ENCODE measurements at places on chromosomes 3 and 15. TPM values are rescaled to one million over a fixed set of nuclear protein-coding genes. Genes with fewer than 3 reads are reported as not detected.

GRCh38 chr3:170690661-170690981 is 104.7 kb upstream of the SLC7A14 start:
- no peak for DNase-seq

GRCh38 chr3:85297291-85297690 is 338.5 kb downstream of the CADM2 start:
- no peak for DNase-seq

GRCh38 chr15:38593524-38593923 is 28.9 kb upstream of the RASGRP1 start:
- DNase-seq: no peak

DNA sequence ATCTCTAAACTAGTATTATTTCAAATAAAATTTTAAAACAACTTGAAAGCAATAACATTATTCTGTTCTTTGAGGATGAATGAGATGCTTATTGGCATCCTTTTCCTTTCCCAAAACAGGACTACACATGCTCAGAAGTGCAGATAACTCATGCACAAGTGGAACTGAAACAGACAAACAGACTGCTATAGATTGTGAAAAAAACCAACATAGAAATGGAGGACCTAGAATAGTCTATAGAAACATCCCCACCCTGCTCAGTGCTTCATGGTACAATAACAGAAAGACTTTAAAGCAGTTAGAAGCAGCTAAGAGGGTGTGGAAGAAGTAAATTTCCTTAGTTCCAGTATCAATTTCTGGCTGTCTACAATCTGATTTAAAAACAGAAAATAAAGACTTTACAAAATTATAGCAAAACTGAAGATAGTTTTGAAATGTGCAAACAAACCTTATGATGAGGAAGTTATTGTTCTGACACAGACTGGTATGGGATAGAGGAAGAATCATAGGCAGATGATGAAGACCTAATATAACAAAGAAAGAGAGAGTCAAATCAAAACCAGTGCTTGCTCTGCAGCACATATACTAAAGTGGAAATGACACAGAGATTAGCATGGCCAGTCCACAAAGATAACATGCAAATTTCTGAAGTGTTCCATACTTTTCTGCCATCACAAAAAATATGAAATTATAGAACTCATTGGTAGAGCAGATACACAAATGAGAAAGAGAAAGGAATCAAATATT is 1025.4 kb downstream of the SQOR start:
- no peak for DNase-seq

DNA sequence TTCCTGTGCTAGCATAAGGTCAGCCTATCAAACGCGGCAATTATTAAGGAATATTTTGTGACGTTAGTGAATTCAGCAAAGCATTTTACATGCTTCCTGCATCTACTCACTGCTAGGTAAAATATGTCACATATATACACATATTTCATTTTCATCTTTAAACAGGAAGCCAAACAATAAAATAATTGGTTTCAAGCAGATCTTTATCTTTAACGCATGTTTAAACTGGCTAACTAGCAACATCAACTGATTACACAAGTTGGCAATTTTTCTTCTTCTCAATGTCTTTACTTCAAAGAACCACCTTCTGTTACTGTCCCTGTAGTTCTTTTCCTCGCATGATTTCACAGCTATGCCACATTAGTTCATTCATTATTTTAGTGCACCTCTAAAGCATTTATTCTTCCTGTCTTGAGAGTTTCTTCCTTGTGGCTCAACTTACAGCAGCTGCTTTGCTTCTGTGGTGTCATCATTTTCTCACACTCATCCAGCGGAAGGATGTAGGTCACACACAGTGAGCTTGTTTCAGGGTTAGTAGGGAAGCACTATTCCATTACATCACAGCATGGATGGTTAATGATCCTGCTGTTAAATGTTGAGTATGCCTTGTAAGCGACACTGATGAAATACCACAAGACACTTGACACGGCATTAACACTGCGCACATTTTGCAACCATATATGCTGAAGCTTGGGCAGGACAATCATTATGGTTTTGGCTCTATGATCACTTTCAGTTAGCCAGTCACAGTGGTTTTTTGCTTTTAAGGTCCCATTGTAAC is 2.3 kb upstream of the BCHE start:
- no peak for DNase-seq

GRCh38 chr3:52268036-52268435 is 10.4 kb downstream of the WDR82 start:
- no peak for DNase-seq

DNA sequence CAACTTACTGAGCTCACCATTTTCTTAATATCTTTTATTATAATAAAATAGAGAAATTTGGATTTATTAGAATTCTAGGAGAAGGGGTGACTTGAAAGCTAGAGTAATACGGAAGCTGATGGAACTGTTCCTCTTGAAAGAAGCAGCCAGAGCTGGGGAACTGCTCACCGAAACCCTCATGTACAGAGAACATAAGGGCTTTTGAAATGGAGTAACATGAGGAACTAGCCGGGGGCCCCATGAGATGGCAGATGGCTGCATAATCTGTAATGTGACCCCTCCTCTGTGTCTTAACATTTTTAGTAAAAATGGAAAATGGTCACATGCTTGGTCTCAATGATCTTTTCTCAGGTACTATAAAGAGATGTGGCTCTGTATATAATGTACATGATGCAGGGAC is 15.7 kb upstream of the DYNC1LI1 start:
- DNase-seq: no peak

- DNase-seq: no peak
Observed at GRCh38 chr3:8446845-8447244, 54.8 kb upstream of the LMCD1 start.

GRCh38 chr3:53101956-53102355 is 28.3 kb downstream of the RFT1 start:
- no peak for DNase-seq

DNA sequence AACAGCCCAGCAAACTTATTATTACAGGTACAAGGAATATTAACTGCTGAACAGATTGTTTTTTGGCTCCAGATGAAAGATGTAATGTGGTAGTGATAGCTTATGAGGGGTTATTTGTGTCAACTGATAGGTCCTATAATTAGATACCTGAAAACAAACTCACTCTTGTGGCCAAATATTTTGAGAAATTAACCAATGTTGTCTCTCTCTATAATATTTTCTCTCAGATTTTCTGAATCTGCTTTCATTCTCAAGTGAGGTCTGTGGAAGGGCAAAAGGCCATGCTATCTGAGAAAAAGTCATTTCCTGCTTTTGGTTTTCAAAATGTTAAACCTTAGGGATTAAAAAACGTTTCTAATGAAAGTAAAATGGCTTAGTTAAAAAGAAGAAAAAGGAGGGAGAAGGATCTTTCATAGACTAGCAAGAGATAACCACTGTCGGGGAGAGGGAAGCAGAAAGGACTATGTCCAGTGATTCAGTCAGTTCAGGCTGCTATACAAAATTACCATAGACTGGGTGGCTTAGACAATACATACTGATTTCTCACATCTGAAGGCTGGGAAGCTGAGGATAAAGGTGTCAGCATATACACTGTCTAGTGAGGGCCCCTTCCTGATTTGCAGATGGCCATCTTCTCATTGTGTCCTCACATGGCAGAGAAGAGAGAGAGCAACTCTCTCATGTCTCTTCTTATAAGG is 277.5 kb upstream of the P2RY1 start:
- no peak for DNase-seq

DNA sequence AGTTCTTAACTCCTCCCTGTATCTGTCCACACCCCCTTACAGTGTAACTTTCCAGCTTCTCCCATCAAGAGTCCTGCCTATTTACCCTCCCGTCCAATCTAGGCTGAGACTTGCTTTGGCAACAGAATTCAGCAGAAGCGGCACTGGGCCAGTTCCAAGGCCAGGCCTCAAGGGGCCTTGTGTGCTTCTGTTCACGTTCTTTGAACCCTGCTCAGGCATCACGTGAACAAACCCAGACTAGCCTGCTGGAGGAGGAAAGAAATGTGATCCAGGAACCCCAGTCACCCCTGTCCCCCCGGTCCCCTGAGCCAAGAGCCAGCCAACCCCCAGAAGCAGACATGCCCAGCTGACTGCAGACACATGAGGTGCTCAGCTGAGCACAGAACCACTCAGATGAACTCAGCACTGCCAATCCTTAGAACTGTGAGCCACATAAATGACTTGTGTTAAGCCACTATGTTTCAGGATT is 76.1 kb upstream of the DCLK3 start:
- DNase-seq: no peak

- no peak for DNase-seq
Observed at GRCh38 chr15:100767001-100767825, 112.4 kb upstream of the ALDH1A3 start.

DNA sequence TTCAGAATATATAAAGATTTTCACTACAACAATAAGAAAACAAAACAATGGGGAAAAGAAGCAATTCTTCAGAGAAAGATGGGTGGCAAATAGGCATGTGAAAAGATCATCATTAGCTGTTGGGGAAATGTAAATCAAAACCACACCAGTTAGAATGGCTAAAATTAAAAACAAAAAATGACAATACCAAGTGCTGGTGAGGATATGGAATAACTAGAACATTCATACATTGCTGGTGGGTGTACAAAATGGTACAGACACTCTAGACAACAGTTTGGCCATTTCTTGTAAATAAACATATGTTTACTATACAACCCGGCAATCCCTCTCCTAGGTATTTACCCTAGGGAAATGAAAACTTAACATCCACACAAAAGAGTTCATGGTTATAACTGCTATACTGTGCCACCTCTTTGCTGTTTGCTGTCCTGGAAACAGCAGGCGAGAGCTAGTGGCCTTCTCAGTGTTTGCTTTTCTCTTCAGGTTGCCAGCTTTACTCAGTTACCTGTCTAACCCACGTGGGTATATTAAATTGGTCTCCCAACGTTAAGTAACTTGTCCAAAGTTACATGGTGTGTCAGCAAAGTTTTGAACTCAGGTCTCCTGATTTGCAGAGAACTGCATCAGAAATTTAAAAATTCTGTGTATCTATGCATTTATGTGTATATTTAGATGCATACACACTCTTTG is 4.6 kb upstream of the NIT2 start:
- DNase-seq: no peak

- no peak for DNase-seq
Observed at GRCh38 chr3:158713094-158713499, 19.2 kb downstream of the RARRES1 start.

- no peak for DNase-seq
Observed at GRCh38 chr3:149808209-149808829, 4.7 kb upstream of the RNF13 start.

DNA sequence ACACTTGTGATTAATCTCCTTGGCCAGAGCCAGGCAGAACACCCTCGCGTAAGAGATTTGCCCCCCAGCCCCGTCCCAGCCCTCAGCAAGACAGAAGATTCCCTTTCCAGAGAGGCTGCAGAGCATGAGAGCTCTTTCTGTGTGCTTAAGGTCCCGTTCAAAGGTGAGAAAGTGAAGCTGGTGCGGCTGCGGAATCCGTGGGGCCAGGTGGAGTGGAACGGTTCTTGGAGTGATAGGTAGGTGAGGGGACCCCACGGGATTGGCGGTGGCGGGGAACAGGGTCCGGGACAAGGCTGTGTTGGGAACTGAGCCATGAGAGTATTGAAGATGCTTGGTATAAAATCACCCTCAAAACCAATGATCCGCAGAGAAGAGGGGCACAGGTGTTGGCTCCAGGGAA is 34.8 kb downstream of the CAPN3 start:
- DNase-seq: no peak

GRCh38 chr3:177335728-177336127 is 138.4 kb upstream of the TBL1XR1 start:
- DNase-seq: no peak

DNA sequence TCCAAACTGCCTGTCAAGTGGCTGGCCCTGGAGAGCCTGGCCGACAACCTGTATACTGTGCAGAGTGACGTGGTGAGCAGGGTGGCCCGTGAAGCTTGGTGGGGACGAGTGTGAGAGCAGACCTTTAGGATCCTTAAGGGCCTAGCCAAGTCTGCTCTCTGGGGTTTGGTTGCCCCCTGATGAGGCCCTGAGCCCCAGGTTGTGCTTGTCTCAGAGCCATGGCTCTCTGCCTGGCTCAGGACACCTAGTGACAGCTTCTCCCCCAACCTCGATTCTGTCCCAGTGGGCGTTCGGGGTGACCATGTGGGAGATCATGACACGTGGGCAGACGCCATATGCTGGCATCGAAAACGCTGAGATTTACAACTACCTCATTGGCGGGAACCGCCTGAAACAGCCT is 14.4 kb downstream of the TYRO3 start:
- no peak for DNase-seq

DNA sequence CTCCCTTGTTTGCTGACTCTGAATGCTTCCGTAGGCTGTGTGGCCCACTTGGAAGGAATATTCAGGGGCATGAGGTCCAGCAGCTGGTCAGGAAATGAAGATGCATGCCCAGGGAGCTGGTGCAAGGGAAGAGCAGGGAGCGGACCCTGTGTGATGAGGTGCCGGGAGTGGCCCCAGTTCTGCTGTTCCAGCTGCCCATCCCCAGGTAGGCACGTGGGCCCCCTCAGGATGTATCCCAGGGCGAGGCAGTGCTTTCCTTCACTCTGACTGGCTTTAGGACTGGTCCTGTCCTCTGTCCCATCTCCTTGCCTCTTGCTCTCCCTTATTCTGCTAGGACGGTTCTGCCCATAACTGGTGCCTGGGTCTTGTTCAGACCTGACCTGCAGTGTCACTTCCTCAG is 1.1 kb upstream of the FAM3D start:
- DNase-seq: no peak

DNA sequence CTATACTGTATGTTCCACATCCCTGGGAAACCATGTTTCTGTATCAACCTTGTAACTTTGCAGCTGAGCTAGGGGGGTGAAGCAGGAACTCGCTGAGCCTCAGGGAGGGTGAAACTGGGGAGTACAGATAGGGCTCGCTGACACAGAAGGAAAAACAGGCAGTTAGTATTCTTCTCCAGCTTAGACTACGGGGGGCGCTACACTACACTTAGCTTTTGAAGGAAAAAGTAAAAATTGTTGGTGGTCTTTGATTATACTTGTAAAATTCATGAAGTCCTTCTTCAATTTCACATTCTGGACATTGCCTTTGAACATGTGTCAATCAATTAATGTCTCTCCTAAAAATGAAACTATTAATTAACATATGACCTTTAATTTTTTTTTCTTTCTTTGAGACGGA is 73.5 kb upstream of the RGMA start:
- DNase-seq: no peak

GRCh38 chr3:23762214-23762613 is 43.5 kb upstream of the UBE2E1 start:
- DNase-seq: no peak

DNA sequence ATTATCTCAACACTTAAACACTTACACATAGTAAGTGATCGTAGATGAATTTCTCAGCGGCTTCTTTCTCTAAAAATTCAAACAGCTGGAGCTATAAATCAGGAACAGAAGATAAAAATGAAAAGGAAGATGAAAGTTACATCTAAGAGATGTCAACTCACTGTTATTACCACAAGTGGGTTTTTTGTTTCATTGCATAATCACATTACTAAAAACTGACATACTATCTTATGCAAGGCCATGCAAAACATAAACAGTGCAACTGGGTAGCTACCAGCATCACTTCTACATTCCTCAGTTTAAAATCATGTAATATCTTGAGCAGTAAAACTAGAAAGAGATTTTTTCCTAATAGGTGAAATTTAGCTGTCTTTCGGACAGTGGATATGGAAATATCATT is 14.9 kb downstream of the MINDY4B start:
- no peak for DNase-seq

- DNase-seq: no peak
Observed at GRCh38 chr3:13079051-13079450, 5.8 kb upstream of the IQSEC1 start.

GOLGA6B gene
- not detected for total RNA-seq

EFCC1 gene
- total RNA-seq: 0.29 TPM

ALPK3 gene
- 4.2 TPM for total RNA-seq

AHSG gene
- not detected for total RNA-seq

CCDC174 gene
- total RNA-seq: 9.5 TPM

MYL3 gene
- total RNA-seq: not detected

WDR93 gene
- total RNA-seq: not detected

FGF7 gene
- 1.1 TPM for total RNA-seq

PHLDB2 gene
- total RNA-seq: 19.8 TPM

KIF15 gene
- total RNA-seq: 3.2 TPM
